ENCODE measurements at places on chromosomes 3 and 15. TPM values are rescaled to one million over a fixed set of nuclear protein-coding genes. Genes with fewer than 3 reads are reported as not detected.

SST gene
- not detected for polyA plus RNA-seq

DNA sequence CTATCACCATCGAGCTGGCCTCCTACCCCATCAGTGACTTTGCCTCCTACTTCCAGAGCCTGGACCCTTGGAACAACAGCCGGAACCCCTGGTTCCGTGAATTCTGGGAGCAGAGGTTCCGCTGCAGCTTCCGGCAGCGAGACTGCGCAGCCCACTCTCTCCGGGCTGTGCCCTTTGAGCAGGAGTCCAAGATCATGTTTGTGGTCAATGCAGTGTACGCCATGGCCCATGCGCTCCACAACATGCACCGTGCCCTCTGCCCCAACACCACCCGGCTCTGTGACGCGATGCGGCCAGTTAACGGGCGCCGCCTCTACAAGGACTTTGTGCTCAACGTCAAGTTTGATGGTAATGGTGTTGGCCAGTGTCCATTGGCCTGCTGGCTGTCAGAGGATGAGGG is 6.1 kb downstream of the GRM2 start:
- no peak for DNase-seq

DNA sequence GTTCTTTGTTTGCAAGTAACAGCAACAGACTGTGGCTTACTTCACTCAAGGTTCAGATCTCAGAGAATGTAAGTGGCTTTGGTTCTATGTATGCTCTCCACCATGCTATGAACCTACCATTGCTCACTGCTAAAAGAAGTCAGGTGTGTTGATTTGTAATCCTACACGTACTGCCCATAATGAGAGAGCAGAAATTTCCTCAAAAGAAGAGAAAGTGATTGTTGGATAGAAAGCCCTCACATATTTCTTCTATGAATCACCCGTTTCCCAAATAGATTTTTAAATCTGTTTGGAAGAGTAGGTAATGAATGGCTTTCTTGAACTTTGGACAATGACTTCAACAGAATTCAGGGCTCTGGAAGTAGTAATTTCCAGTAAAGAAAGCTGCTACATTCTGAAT is 565.4 kb downstream of the ROBO2 start:
- no peak for DNase-seq

GRCh38 chr3:141834292-141834691 is 42.2 kb upstream of the ATP1B3 start:
- no peak for DNase-seq

DNA sequence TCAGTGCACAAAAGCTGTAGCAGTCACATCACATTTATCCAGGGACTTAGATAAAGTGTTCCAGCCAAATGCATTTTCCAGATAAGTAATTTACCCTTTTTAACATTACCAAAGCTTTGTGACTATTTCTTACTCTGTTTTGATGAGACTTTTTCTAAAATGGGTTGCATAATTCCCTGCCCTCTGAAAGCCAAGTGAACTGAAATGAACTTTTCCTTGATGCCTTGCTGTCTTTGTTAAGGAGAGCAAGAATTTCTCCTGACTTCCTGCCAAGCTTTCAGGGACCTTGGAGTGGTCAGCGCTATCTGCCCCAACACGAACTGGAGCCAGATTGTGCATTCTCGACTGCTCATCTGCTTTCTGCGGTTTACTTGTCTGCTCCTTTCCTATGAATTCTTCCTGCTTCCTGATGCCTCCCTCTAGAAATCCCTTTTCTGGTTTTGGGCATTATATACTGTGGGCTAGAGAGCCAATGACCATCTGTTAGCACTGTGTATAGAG is 34.8 kb downstream of the EIF4E3 start:
- DNase-seq, result peak; percentile 54

DNA sequence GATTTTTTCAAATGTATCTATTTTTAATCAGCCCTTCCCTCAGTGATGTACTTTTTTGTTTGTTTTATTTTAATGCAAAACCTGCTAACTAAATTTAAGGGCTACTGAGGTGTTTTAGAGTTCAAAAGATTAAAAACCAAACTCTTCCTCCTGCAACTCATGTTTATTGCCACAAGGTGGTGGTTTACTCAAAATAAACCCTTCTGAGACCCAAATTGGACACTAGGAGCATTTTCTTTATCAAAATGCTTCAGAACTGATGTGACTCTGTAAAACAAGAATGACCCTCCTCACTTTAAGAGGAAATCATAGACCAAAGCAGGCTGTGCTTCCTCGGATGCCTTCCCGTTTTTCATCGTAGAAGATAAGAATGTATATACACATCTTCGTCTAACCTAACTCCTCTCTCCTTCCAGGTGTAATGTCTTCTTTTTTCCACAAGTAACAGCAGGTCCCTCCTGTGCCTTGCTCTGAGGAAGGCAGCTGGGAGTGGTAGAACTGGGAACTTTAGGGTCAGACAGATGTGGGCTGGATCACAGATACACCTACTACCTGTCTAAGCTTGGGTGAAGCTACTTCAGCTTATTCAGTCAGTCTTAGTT is 2.9 kb upstream of the NME9 start:
- peak; percentile 43 for DNase-seq

DNA sequence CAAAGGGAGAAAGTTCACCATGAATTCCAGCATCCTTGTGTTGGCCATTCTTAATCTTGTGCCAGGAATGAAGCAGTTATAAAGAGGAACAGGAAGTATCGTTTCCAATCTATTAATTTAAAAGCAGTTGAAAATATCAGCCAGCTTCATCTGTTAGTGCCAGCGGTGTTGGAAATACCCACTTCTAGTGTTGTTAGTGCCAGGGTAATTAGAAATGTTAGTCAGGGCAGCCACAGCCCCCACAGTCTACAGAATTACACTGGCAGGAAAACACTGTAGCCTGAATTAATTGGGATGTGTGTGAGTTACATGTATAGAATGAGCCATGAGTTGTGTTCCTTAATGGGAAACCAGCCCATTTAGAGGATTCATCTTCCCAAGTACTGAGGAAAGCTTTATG is 127.8 kb downstream of the GHSR start:
- DNase-seq, result no peak

GRCh38 chr3:133691273-133692107 is 29.7 kb upstream of the TOPBP1 start:
- DNase-seq, result no peak

GXYLT2 gene
- polyA plus RNA-seq, result 33.0 TPM

Measured in muscle of leg (tissue), 16 donors.